Activated B cell treated with CpG ODN at 0.5 μM for 24 hours (primary cell): ENCODE measurements at places on chromosomes 12 and 14.

- no peak for DNase-seq
These were observed 1141.2 kb upstream of the TMEM132C start for GRCh38 chr12:127125607-127126259.

DNA sequence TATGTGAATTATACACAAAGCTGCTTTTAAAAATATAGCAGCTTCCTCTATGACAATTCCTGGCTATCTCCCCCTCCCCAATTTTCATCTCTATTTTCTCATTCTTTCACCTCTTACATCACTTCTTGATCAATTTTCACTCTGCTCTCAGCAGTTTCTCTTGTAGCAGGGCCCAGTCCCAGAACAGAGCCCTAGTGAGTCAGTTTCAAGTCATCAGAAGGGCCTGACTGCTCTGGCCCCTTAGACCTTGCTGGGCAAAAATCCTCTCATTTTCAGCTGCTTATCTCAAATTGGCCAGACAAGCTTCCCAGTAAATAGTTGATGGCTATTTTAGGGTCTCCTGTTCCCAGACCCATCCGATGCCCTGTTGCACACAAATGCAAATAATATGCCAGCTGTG is 101.4 kb downstream of the TTC7B start:
- DNase-seq: no peak

GRCh38 chr14:94227029-94227428 is 52.9 kb downstream of the PPP4R4 start:
- DNase-seq: no peak

GRCh38 chr12:115384391-115384790 is 700.4 kb upstream of the TBX3 start:
- DNase-seq: no peak

- DNase-seq: no peak
These were observed 100.3 kb downstream of the SAMD4A start for GRCh38 chr14:54667026-54667744.

- DNase-seq: no peak
These were observed 37.2 kb downstream of the DPF3 start for GRCh38 chr14:72856530-72857266.

- DNase-seq: no peak
These were observed 1226.5 kb downstream of the GALC start for GRCh38 chr14:86766469-86766868.

GRCh38 chr12:120231316-120232011 is 30.6 kb upstream of the RPLP0 start:
- DNase-seq: no peak

DNA sequence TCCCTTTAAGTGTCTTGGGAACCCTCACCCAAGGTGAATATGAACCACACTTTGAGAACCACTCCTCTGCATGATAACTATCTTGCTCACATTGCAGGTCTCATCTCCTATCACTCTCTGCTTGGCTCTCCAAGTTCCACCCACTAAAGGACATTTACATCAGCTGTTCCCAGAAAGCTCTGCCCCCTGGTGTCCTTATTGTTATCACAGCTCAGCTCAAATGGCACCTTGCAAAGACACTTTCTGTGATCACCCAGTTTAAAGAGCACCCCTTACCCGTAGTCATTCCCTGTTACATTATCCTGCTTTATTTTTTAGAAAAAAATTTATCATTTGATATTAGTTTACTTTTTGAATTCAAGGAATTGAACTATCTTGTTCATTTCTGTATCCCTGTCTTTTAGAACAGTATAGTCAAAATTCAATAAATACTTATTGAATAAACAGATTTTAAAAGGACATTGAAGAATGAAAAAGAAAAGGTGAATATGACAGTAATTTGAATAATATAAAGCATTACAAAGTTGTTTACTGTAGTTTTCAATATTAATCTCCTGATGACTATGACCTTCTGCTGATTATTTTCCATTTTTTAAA is 20.5 kb upstream of the GUCY2C start:
- DNase-seq: no peak

DNA sequence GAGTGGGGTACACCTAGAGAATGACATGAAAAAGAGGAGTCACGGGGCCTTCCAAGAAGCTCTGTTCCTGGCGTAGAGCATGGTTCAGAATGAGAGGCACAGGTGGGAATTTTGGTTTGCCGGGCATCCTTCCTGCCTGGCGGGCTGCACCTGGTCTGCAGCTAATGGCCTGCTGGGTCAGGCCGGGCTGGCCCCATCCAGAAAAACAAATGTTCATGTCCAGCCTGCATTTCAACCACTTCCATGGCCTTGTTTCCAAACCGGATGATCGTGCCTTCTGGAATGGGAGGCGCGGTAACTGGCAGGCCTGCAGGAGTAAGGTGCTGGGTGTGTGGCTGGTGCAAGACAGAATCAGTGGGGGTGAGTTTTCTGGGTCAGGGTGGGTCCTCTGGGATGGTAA is 14.4 kb downstream of the TEAD4 start:
- DNase-seq: no peak

GRCh38 chr14:92160619-92161018 is 38.9 kb downstream of the CPSF2 start:
- DNase-seq: no peak

DNA sequence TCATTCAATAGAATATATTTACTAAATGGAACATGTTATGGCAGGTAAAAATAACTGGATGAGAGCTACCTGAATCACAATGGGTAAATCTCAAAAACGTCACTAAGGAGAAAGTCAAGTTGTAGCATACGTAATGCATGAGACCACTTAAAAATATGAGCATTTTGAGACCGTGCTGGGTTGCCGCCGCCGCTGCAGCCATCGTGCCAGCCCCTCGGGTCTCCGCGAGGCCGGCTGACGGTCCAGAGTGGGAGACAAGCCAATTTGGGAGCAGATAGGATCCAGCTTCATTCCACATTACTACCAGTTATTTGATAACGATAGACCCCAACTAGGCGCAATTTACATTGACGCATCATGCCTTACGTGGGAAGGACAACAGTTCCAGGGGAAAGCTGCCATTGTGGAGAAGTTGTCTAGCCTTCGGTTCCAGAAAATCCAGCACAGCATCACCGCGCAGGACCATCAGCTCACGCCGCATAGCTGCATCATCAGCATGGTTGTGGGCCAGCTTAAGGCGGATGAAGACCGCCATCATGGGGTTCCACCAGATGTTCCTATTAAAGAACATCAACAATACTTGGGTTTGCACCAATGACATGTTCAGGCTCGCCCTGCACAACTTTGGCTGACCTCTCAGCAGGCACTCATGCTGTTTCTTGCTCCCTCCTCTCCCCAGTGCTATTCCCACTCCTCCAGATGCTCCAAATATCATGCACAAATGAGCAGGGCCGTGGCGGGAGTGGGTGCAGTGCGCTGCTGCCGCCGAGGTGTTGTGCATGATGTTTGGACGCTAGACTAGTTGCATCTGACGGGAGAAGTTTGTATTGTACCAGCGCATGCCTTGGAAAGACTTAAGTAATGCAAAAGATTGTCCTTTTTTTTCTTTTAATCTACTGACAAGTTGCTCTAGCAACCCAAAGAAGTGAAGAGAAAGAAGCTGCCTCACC is 6.3 kb upstream of the BRMS1L start:
- DNase-seq: no peak

DNA sequence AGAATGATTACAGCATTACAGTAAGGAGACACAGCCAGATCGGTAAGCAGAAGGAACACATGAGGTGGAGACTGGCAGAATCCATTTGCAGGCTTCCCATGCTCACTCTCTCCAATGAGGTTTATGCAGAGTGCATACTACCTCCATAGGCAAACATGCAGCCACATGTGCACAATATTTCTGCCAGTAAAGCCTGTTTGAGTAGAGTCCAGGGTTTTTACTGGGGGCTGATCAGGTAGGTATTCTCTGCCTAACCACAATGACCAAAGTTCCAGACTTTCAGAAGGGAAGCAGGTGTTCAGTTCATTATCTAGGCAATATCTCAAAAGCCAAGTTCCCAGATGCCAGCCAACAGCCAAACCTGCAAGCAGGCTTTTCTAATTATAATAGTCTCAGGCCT is 31.1 kb downstream of the INTS13 start:
- no peak for DNase-seq

GRCh38 chr12:67757651-67758050 is 109.1 kb downstream of the DYRK2 start:
- DNase-seq: no peak

- DNase-seq: no peak
These were observed 1221.0 kb downstream of the AACS start for GRCh38 chr12:126286203-126286602.

DNA sequence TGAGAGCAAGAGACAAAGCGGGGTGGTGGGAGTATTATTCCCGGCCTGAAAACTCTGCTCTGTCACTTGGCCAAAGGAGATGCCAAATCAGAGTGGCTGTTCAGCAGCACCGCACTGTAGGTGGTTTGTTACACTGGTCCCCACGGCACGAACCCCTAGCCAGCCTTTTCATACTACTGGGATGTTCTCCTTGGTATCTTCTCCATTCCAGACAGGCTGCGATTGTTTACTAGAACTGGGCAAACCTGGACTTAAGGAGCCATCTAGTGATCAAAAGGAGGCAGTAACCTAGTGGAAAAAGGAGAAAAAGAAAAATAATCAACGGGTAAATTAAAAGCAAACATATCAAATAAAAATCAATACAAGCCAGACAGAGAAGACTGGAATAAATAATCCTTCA is 58.9 kb upstream of the TMTC2 start:
- DNase-seq: no peak

DNA sequence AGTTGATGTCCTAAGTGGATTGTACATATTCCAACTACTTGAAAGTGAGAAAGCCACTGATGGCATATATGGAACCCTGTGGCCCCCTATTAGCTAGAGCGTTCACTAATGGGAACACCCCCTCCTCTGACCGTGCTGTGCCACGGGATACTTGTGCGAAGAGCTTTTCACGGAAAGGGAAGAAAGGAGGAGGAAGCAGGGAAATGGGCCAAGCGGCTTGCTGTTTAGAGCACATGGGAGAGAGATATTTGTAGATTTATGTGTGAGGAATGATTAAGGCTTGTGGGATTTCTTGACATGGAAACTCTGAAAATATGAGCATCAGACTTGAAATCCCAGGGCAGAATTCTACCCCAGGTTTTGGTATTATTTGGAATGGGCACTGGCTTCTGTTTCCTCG is 129.9 kb downstream of the PRMT8 start:
- no peak for DNase-seq

DNA sequence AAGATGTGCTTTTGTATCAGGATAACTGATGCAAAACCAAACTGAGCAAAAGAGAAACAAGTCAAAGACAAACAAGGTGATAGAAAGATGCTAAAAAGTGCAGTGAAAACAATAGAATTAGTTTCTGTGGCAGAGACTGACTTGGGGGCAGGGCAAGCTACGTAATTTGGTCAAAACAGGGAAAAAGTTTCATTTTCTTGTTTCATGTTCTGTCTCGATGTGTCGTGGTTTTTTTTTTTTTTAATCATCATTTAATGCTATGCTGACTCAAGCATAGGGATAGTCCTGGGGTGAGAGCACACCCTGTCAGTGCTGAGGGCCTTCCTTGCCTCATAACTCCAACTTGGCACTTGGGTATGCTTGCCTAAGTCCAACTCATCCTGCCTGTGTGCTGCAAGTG is 144.1 kb upstream of the PTPRQ start:
- no peak for DNase-seq

- DNase-seq: no peak
These were observed at the start of gene DBX2 for GRCh38 chr12:45050751-45051571. TSS of gene DBX2 (minus strand) at chr12:45051099. CDS start at chr12:45050927, 172 bp downstream.

DNA sequence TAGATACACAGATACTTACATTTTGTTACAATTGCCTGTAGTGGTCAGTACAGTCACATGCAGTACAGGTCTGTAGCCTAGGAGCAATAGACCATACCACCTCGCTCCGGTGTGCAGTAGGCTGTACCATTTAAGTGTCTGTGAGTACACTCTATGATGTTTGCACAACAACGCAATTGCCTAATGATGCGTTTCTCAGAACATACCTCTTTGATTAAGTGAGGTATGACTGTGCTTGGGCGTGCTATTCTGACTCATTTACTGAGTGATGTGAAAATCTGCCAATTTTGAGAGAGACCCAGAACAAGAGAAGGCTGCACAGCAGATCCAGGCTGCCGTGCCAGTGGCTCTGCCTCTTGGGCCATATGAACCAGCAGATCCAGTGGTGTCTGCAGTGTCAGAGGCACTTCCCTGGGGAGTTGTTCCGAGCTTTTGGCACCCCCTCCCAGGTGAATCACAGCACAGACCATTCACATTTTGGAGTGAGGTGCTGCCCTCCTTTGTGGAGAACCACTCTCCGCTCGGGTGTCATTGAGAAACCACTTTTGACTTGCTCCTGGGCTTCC is 20.4 kb downstream of the DLK1 start:
- no peak for DNase-seq

GRCh38 chr14:87102811-87103378 is 890.1 kb downstream of the GALC start:
- DNase-seq: no peak

DNA sequence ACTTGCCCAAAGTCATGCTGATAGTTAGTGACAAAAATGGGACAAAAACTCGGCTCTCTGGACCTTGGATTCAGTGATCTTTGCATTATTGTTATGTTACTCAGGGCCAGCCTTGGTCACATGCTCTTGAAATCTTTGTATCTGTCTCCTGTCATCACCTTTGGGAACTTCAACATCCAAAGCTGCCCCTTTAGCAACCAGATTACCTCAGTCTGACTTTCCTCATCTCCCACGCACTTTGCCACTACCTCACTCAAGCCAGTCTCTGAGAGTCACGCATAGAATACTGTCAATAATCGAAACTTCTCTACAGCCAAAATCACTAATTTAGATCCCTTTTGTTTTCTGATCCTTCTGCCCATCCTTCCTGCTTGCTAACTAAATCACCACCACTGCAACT is 90.8 kb upstream of the DAAM1 start:
- no peak for DNase-seq

- DNase-seq: no peak
These were observed 44.0 kb downstream of the RHOJ start for GRCh38 chr14:63248211-63248610.

DNA sequence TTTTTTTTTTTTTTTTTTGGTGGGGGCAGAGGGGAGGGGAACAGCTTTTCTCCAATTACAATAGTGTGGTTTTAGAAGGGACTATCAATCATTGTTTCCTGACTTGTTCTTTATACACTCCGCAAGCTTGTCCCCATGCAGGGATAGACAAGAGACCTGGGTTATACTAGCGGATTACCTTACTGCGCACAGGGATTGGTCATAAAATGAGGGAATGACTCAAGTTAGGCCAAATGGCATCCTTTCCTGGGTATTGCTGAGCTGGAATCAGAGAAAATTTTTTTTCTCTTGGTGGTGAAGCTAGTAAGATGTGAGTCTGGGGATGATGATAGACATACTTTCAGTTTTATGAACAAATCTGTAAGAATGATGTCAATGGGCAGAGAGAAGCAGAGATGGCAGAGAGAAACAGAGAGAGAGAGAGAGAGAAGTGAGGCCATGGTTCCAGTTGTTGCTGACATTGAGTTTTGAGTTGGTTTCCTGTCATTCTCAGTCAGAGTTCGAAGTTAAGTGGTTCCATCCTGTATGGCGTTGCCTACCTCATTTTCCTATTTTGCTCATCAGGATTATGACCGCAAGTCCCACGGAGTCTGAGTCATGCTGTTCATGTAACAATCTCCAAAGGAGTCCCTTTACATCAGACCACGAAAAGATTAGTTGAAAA is 59.1 kb upstream of the OTOGL start:
- DNase-seq: no peak
